Fibroblast of skin of left quadriceps (primary cell): ENCODE measurements at places on chromosomes 6 and 20.

GRCh38 chr6:107330168-107330567 is 129.2 kb downstream of the PDSS2 start:
- DNase-seq = no peak

GRCh38 chr6:158031381-158032353 is 50.0 kb downstream of the SYNJ2 start:
- DNase-seq = no peak

DNA sequence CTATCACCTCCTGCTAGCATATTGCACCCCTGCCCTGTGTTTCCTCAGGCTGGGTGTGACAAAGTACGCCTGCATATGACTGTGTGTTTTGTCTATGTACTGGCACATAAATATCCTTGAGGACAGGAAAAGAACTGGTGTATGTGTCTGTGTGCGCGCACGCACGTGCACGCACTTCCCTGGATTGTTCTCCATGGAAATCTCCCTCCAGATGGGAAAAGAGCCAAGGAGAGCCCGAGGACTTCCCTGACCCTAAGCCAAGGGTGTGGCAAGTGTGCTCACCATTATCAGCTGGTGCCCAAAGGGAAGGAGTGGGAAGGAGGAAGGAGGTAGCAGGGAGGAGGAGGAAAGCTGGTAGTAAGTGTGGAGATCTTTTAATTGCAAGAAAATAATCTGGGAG is 117.6 kb downstream of the HIVEP2 start:
- DNase-seq = no peak

DNA sequence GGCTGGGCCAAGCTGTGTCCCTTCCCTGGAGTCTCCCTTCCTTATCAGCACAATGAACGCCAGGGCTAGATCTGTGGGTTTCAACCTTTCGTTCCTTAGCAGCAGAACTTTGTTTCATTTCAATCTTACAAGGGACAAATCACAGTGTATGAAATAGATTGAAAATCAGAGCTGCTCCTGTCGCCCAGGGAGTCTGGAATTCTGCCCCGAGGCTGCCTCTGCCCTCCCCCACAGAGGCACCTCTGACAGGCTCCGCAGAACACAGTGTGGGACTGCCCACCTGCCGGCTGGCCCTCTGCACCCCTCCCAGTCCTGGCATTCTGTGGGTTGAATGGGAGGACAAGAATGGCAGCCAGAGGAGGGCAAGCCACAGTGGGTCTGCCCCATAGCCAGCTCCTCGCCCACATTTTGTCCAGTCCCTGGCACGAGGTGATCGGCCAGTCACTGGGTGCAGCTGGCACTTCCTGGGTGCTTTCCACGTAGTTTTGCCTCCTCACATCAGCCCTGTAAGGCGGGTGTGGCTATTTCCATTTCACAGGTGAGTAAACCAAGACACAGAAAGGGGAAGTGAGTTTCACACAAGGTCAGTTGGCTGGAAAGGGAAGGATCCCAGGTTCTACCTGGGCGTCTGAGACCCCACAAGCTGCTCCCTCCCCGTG is 26.1 kb downstream of the MANBAL start:
- DNase-seq = no peak

DNA sequence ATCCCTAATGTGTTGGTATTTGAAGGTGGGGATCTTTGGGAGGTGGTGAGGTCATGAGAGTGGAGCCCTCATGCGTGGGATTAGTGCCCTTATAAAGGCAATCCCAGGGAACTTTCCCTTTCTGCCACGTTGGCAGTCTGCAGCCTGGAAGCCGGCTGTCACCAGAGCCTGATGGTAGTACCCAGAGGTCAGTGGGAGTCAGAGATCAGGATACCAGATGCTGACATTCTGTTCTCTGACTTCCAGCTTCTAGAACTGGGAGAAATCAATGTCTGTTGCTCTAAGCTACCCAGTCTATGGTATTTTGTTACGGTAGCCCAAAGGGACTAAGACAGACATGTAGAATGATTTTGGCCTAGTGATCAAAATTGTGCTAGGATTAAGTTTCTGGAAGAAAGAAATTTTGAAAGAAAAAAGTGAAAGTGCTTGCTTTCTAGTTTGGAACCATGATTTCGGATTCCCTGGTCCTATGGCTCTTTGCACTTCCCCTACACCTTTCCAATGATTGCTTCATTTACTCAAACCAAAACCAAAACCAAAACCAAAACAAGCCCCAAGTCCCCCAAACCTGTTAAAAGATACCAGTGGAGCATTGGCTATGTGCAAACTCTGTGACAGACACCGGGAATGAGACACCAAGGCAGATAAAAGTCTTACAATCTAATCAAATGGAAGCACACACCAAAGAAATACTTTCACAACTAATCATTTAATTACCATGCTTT is 173.7 kb upstream of the ZNF217 start:
- DNase-seq = no peak
